Activated naive CD8-positive, alpha-beta T cell treated with anti-CD3 and anti-CD28 coated beads, Interleukin-2, amount 50 U/mL, for 24 hours (primary cell): ENCODE measurements at places on chromosomes 5 and 9.
A peak's percentile ranks its signal among the peaks of the same experiment; 100 is the strongest.

GRCh38 chr9:75085640-75086039 is 2.3 kb downstream of the NMRK1 start:
- no peak for DNase-seq
- no peak overlapping the region for H3K27ac ChIP-seq
- H3K4me3 ChIP-seq: peak overlapping the region; percentile 90
- no peaks in the 10 kb centered on the region for H3K27me3 ChIP-seq

DNA sequence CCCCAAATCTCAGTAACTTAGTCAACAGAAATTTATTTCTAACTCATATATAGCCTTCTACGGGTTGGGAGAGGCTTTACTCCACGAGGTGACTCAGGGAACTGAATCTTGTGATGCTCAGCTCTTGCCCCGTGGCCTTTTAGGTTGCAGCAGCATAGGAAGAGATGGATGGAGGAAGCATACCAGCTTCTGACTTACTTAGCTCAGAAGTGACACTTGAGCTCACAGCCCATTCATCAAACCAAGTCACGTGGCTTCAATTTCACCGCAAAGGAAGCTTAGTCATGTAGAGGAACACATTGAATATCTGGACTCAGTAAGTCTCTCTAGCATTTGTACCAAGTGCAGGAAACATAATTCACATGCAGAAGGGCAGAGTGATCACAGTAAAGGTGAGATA is 124.1 kb upstream of the KCNN2 start:
- DNase-seq: no peak
- H3K4me3 ChIP-seq: no peak overlapping the region
- no peaks in the 10 kb centered on the region for H3K4me1 ChIP-seq
- H3K27ac ChIP-seq: no peak overlapping the region

DNA sequence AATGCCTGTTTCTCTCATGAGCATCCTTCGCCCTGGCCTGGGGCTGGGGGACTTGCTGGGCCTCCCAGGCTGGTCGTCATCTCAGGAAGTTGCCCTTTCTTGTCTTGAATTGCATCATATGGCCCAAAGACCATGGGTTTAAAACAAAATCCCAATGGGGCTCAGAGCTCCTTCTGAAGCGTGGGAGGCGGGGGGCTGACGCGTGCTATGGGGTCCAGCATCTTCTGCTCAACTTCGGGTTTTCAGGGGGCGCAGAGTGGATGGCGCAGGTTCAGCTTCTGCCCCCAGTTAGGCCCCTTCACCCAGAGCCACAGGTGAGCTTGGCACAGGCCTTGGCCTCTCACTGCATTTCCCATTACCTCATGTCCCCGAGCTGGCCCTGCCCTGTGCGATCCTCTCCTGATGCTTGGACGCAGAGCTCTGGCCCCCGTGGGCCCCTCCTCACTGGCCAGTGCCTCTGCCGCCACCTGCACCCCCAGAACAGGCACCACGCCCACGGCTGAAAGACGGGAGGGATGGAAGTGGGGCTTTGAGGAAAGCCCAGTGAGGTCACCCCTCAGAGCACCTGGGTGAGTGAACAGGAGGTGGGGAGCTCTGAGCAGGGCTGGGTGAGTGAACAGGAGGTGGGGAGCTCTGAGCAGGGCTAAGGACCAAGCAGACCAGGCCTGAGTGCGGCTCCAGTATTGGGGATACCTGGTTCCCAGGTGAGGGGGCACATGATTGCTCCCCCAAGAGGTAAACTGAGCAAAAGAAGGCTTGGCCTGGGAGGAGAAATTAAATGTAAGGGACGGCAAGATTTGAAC is 56.0 kb downstream of the TRIP13 start:
- H3K4me1 ChIP-seq: no peaks in the 10 kb centered on the region
- H3K27me3 ChIP-seq: peaks cover 76% of the 10 kb centered on the region
- no peak overlapping the region for H3K4me3 ChIP-seq
- H3K36me3 ChIP-seq: no peaks in the 10 kb centered on the region
- H3K27ac ChIP-seq: no peak overlapping the region
- no peak for DNase-seq

GRCh38 chr9:107480386-107480789 is 9.2 kb downstream of the KLF4 start:
- no peak overlapping the region for H3K4me3 ChIP-seq
- no peaks in the 10 kb centered on the region for H3K36me3 ChIP-seq
- H3K4me1 ChIP-seq: no peaks in the 10 kb centered on the region
- no peak for DNase-seq

DNA sequence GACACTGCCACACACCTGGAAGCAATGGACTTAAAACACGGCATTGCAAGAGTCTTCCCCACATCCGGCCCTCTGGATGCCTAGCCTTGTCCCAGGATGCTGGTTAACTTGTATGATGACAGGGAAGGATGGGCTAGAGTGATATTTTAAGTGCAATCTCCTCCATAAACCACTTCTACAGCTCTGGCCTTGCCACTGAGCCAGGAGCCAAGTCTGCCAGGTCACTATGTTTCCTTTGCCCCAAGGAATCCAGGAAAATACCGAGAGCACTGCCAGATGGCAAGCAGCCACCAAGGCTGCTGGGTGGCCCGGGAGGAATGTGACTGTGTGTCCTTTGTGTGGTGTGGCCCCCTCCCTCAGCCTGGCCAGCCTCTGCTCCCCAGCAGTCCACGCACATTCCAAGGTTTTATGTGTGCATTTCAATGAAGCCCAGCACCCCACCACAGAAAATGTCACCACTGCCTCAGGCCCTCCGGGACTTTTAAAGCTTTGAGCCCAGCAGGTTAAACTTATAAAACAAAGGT is 106.0 kb downstream of the FRMD3 start:
- no peaks in the 10 kb centered on the region for H3K4me1 ChIP-seq
- H3K36me3 ChIP-seq: no peaks in the 10 kb centered on the region
- no peak overlapping the region for H3K4me3 ChIP-seq
- no peak overlapping the region for H3K27ac ChIP-seq
- H3K27me3 ChIP-seq: no peaks in the 10 kb centered on the region

- H3K4me3 ChIP-seq: no peak overlapping the region
- no peaks in the 10 kb centered on the region for H3K27me3 ChIP-seq
These were observed 21.9 kb downstream of the ASTN2 start for GRCh38 chr9:117392992-117393391.
